ENCODE measurements at places on chromosomes 1 and 21.
A peak's percentile ranks its signal among the peaks of the same experiment; 100 is the strongest.

GRCh38 chr1:205250699-205251098, 23.0 kb downstream of the TMCC2 start:
- no peak for DNase-seq

GRCh38 chr1:21001042-21001441, 175.7 kb downstream of the EIF4G3 start:
- DNase-seq = no peak

DNA sequence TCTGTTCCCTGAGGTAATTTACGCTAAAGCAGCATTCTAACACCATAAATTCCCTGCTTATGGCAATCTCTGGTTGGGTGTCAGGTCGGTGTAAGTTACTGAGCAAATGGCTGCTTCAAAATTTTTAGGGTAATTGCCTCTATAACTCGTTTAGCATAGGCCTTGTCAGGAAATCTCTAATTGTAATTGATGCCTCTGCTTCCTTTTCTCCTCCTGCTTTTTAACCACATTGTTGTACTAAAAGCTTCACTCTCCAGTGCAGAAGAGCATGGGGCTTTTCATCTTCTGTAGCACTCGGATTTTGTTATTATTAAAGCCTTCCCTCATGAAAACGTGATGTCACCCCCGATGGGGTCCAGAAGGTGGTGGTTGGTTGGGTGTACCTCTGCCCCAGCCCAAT, 141.6 kb upstream of the NBPF11 start:
- DNase-seq = no peak

- DNase-seq = no peak
Measured at GRCh38 chr21:8993943-8994639, 1527.3 kb upstream of the TPTE start.

DNA sequence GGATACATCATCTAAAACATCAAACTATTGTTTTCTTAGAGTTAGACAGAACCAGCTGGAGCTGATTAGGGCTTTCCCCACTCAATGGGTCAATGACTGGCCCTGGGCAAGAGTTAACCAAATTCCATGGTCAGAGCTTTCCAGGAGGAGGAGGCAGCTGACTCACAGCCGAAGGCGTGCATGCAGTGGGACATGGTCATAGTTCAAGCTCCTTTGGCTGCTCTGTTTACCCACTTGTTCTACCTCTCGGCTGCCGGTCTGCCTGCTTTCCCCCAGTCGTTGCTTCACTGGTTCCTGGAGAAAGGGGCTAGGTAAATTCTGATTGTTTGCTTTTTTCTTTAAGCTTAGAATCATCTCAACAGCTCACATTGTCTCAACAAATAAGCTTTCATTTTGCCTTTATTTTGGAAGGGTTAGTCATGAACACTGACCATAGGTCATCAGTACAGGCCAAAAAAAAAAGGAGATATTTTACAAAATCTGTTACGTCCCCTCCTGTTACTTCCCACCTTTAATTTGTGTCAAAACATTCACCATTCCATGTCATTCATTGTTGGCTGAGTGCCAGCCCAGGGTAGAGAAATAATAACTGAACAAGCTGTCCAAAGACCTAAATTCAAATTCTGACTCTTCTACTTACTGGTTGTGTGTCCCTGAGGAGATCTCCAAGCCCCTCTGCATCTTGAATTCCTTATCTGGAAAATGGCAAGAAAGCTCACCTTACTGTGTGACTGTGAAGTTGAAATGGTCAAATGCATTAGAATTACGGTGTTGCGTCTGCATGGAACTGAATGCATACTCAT, 12.0 kb downstream of the MAB21L3 start:
- DNase-seq = no peak

- DNase-seq = no peak
Measured at GRCh38 chr1:215146240-215146975, 63.9 kb downstream of the KCNK2 start.

DNA sequence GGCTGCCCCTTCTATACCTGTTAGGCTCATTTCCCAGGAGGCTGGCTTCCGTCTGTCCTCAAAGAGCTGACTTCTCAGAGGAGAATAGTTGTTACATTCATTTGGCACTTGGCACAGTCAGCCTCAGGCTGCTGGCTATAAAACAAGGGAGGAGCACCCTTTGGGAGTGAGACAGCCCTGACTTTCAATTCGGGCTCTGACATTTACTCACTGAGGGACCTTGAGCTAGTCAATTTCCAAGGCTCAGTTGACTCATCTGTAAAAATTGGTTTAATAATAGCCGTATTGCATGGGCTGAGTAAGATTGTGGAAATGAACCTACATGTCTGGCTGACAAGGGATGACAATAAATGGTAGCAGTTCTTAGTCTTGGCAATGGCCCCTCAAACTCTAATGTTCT, 13.7 kb downstream of the ALX3 start:
- no peak for DNase-seq

DNA sequence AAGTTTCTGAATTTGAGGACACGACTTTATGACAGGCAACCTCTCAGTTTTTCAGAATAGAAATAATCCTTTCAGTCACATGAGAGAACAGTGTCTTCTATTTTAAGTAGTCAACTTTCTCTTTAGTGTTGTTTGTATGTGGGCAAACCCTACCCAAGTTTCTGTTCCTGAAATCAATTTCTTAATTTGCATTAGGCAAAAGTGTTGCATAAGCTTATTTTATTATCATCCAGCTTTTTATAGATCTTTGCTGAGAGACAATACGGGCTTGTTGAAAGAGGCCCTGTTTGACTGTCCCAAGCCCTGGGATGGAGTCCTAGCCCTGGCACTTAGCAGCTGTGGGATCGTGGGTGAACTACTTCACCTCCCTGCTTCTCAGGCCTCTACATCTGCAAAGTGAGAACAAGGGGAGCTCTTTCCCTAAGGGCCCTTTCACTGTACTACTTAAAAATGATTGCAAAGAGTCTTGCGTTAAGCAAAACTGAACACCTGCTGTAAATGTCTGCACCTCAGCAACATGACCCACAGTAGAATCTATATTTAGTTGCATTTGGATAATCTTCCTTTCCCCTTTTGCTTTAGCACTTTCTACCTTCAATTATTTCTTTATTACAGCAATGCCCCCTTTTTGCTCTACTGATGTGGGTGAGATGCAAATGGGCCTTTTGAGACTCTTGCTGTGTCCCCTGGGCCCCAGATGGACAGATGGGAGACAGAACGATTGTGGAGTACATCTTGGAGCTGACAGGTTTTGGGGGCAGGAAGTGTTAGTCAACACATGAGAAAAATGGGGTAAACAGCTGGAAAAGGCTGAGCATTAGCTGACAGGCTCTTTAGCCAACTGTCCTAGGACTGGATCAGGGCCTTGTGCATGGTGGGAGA, 41.0 kb upstream of the SCAF4 start:
- DNase-seq = no peak

DNA sequence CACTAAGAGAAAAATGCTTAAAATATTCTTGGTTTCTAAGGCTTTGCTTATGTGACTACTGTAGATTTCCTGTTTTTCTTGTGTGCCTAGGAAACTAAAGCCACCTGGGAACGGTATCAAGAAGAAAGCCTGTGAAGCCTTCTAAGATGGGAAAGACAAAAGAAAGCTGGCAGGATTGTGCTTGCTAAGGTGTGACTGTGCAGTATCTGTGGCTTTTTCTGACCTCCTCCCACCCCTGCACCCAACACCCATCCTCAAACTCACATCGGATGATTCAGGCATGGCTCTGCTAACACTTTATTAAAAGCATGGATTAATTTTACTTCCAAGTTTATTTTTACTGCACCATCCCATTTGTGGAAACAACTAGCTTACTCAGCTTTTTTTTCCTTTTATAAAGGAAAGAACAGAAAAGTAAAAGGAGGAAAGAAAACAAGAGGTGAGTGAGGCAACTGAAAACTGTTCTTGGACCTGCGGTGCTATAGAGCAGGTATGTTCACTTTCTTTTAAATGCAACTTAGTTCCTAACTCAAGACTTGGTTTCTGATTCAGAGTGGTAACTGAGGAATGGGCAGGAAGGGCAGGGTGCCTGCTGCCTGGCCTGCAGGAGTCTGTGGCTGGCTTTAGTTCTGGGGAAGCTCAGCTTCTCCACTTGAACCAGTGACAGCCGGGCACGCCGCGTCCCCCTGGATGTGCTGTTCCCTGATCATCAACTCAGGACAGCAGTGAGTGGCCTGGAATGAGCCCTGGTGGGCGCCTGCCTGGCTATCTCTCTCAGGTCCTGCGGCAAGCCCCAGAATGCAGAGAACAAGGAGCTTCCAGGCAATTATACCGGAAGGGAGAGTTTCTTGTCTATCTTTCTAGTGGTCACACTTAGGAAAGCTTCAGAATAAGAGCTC, at the start of gene GBP6:
Gene GBP6, plus strand, starts transcription at position 422 of the 899 bp plus-strand sequence. CDS start 4,493 bp downstream, outside the sequence.
- DNase-seq = no peak

GRCh38 chr1:226480461-226480860, 68.1 kb upstream of the STUM start:
- DNase-seq = no peak

DNA sequence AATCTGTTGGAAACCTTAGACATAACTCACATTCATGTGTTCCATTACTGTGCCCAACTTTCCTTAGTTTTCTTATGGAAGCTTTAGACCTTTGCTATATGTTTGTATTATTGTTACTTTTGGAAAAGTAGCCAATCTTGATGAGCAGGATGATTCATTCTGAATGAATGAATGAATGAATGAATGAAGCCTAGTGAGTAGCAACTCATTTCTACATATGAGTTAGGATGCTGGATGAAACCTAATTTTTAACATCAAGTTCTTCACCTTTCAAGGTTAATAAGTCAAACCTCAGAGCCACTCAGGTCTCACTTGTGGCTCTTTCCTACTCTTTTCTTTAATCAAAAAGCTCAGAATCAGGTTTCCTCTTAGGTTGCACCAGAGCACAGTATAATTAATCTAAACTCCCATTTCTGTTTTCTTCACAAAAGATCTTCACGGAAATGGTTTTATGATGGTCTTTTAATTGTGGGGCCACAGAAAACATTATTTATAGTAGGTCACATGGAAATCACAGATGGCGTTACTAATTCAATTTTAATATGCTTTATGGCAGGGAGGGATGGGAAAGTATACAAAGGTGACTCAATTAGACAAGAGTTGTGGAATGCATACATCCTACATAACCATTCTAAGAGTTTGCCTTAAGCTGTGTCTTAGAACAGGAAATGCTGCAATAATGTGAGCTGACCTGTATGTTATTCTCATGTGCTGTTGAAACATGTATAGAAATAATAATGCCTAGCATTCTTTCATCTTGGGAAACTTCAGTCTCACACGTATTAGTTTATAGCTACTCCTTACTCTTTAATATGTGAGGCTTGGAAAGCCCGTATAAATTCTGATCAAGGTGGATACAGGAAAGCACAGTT, 4.5 kb upstream of the DDX59 start:
- DNase-seq = peak; percentile 26

DNA sequence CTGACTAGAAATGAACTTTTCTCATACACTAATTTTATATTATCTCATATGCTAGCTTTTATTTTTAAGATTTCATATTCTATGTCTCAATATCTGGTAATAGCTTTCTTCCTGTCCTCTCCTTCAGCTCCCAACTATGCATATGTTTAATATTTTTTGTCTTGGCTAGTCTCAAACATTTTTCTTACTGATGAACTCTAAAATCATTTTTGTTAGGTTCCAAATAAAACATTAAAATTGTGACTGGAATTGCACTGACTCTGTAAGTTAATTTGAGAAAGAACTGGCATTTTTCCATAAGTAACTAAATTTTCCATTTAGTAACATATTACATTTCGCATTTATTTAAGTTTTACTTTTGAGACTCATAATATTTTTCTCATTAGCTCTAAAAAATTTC, 368.5 kb upstream of the DPYD start:
- no peak for DNase-seq

DNA sequence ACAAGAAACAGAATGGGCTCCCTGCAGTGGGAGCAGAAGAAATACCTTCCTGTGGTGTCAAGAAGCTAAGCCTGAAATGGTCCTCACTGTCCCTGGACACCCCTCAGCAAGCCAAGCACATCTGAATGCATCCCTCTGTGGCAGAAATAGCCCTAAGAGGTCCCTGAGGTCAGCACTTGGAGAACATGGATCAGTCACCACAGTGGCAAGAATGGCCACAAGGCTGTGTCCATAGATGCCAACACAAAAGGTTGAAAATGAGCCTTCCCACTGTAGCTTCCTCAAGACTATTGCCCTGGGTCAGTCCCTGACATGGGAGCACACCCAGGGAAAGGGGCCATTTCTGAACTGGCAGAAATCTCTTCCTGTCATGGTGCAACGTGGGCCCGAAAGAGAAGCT, 27.7 kb downstream of the PSMG1 start:
- DNase-seq = no peak

DNA sequence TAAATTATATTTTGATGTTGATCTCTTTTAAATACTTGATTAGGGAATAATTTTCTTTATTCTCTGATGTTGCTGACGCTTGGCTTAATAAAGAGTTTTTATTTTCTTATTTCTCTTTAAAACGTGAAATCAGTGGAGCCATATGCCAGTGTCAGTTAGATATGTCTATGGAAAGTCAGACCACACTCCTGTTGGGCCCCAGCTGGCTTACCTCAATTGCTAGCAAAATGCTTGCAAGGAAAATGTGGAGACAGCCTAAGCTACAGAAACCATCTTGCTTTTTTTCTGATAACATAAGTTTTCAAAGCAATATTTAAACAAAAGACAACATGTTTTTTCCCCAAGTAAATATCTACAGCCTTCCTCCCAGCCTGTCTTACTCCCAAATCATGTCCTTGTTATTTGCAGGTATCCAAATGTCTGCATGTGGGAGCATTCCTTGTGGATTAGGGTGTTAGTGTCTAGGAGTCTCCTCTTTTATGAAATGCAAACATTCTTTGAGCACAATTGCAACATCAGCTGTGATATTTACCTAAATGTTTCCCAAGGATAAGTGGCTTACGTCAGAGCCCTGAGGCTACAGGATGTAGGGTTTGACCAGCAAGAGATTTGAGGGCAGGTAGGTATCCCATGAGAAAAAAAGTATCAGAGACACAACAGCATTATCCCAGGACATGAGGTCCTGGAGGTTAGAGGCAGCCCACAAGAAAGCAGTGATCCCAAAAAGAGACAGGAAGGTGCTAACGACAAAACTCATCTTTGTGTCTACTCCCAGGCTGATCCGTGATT, 117.2 kb upstream of the KCNJ15 start:
- peak; percentile 24 for DNase-seq

DNA sequence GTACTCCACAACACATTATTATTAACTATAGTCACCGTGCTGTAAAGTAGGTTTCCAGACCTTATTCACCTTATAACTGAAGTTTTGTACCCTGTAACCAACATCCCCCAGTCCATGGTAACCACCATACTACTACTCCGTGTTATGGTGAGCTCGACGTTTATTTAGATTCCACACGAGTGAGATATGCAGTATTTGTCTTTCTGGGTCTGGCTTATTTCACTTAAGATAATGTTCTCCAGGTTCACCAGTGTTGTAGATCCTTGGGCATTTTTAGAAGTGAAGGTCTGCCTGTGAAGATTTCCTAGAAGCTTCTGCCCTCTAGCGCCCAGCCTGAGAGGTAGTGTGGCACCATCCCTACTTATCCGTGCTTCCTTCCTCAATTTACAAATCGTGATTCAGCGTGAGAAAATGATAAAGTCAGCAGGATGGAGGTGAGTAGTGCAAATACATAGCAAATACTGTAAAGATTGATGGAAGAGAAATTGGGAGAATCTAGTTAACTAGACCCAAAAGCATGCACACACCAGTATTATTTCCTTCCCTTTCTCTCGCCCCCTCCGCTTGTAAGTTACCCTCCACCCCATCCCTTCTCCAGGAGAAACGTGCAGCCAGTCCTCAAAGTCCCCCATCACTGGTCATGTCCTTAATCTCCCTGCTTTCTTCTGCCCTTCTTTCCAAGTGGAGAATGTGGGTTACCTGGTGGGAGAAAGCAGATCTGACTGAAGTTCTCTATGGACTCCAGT, 36.0 kb upstream of the DISC1 start:
- peak; percentile 49 for DNase-seq

Measured in AG04450 (cell line).